Stimulated activated CD4-positive, alpha-beta T cell treated with anti-CD3 and anti-CD28 coated beads, Interleukin-15, amount 100 ng/mL, for 1 hour (primary cell): ENCODE measurements at places on chromosomes 7 and 10.

GRCh38 chr7:85041605-85042216 is 145.1 kb downstream of the SEMA3D start:
- no peak for DNase-seq

DNA sequence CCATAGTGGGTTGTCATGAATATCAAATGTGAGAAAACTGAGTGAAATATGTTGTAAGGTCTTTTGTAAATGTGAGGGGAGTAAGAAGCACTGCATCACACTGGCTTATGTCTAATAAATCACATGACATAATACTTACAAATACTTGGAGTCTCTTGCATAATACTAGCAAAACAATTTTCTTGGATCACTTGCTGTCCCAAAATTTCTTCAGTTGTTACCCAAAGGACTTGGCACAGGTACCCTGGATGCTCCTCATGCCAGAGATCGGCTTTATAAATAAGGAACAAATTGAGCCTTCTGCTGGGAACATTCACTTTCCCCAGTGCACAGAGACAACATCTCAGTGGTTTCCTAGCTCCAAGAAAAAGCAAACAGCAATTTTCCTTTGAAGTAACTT is 5.0 kb upstream of the LRIT2 start:
- no peak for DNase-seq

GRCh38 chr10:99233000-99233688 is 2.5 kb downstream of the HPSE2 start:
- DNase-seq: no peak

GRCh38 chr10:24722676-24723385 is 856 bp downstream of the ARHGAP21 start:
- DNase-seq: peak; percentile 30

- DNase-seq: no peak
These were observed 9.1 kb downstream of the CREB3L2 start for GRCh38 chr7:137992550-137993394.

DNA sequence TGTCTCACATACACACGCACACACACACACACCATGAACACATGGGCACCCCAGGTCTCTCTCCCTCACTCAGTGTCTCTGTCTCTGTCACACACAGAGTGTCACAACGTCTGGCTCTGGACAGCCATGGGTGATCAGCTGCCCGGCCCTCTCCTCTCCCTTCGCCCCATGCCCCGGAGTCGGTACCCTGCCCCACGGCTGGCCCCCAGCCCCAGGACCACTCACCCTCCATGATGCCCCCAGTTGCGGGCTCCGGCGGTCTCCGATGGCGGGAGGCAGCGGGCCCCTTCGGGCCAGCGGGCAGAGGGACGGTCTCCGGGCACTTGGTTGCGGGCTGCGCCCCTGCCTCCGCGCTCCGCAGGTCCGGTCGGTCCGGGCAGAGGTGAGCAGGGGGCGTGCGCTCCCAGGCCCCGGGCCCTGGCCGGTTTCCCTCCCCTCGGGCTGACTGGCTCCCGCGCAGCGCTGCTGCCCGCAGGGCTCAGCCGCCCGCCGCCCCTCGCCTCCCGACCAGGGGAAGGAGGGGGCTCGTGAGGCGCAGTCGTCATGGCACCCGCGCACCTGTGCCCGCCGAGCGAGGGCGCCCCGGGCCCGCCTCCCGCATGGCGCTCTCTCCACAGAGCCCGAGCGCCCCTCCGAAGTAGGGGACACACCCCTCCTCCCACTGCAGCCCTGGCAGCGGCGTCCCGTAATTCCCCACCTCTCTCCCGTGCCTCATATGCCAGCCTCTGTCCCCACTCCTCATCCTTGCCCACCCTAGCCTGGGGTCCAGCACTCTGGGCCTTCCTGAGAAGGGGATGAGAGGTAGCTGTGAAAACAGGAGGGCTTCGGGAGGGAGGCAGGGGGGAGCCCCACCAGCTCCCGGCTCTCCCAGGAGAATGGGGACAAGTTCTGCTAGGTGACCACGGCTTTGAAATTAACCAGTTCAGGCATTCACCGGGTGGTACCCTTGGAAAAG is at the start of gene NPFFR1:
Gene NPFFR1 (minus strand): TSS at position 560 of the 955 bp plus-strand sequence. CDS start 328 bp downstream, at position 232.
- DNase-seq: no peak

- DNase-seq: no peak
These were observed 213.5 kb upstream of the MKI67 start for GRCh38 chr10:128339753-128340152.

GRCh38 chr7:107291434-107291833 is 122.6 kb downstream of the HBP1 start:
- DNase-seq: no peak

- DNase-seq: no peak
These were observed 265.1 kb downstream of the HTR7 start for GRCh38 chr10:90592638-90593302.

GRCh38 chr7:40815512-40815911 is 680.7 kb downstream of the SUGCT start:
- DNase-seq: no peak

DNA sequence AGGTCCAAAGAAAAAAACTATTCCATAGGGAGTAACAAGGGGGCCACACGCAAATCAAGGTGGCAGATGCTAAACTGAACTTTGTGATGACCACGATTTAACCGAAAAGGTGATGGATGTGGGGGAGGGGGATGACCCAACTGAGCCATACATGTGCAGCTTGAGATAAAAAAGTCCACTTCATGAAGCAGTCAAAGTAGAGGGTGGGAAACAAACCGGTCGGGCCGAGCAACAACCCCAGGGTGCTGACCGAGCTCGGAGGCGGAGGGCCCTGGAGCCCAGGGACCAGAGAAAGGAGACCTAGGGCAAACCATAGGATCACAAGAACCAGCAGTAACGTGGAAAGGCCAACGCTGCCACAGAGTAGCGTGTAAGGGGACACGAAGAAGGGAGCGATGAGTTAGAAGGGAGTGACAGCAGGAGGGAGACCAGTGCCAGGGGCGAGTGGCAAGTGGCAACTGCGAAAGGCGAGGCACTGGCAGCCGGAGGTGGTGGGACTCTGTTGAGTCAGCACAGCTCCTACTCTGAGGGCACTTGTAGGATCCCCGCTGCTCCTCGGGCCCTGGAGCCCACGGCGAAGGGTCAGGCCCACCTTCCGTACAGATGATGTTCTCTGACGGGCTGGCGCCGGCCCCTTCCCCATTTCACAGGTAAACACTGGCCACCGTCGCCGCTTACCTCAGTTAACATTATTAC is 540 bp downstream of the SNX13 start:
- DNase-seq: peak; percentile 18

GRCh38 chr7:49852619-49853462 is 79.4 kb downstream of the VWC2 start:
- no peak for DNase-seq

- DNase-seq: no peak
These were observed 251.8 kb downstream of the MTERF1 start for GRCh38 chr7:91628742-91629141.

- DNase-seq: no peak
These were observed 5.4 kb downstream of the PRF1 start for GRCh38 chr10:70596860-70597809.
